ENCODE measurements at places on chromosomes 16 and 17.

- DNase-seq, result no peak
Observed at GRCh38 chr17:81379523-81379942, 15.7 kb upstream of the BAHCC1 start.

GRCh38 chr16:4410335-4411075 lies 5.9 kb downstream of the CORO7 start:
- no peak for DNase-seq

DNA sequence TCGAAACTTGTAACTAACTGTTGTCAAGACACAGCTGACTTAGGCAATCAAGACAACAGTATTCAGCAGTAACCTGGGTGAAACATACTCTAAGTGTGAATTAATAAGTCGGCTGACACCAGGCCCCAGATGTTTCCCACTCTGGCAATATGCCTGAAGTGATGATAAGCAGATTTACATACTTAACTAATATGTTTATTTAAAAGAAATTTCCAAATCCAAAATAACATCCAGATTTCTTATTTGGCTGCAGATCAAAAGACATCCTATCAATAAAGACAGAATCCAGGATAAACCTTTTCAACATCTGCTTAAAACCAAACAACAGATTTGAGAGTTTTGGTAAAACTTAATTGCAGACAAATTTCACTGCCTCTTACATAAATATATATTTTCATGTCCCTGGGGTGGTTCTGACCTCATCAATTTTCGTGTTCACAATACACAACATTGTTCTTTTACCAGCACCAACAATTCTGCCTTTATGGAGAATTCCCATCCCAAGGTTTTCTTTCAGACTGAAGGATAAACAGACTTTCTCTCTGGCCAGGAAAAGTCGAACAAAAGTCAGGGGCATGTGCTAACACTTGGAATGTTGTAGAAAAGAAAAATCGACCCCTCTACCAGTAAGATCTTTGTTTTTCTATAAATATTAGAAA lies 45.1 kb upstream of the TOX3 start:
- no peak for DNase-seq

DNA sequence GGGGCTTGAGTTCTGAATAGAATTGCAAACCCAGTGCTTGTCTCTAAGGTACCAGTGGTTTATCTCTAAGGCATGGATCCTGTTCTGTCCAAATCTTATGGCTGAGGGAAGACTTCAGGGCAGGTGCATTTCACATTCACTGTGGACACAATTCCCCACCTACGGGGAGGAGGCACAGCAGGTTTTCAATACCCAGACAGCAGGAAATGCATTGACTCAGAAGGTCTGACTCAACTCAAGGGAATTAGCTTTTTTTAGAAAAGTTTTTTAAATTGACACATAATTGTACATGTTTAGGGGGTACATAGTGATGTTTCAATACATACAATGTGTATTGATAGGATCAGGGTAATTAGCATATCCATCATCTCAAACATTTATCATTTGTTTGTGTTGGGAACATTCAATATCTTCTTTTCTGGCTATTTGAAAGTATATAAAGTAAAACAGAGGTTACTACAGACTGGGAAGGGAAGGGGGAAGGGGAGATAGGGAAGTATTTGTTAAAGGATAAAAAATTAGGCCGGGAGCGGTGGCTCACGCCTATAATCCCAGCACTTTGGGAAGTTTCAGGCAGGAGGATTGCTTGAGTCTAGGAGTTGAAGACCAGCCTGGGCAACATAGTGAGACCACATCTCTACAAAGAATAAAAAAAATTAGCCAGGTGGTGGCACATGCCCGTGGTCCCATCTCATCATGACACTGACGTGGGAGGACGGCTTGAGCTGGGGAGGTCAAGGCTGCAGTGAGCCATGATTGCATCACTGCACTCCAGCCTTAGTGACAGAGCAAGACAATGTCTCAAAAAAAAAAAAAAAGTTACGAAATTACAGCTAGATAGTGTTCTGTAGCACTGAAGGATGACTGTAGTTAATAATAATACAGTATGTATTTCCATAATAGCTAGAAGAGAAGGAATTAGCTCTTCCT lies 54.9 kb downstream of the RGS9 start:
- no peak for DNase-seq

- peak; percentile 90 for DNase-seq
Observed at GRCh38 chr17:50117202-50118051, 12.5 kb downstream of the SAMD14 start.

DNA sequence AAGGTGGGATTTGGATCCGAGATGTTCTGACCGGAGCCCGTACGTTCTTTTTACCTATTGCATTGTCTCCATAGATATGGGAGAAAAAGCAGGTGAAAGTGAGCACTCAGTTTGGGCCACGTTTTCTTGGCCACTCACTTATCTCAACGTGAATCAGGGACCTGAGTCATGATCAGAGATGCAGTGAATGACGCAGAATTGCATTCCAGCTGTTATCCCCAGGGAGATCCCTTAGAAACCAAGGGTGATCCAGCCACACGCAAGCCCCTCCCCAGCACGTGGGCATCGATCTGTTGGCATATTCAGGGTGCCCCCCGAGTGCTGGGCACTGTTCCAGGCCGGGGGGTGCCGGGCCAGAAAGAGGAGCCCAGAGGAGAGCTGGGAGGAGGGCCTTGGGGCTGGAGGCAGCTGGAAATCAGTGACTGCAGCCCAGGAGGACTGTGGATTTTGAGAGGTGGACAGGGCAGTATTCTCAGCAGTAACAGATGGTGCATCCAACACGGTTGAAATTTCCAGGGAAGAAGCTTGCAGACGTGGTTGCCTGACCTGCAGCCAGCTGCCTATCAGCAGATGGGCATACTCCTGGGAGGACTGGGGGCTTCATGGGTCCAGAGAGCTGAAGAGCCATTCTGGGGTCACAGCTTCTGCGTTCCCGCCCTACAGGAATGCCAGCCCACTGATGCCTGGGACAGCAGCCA lies 87.2 kb upstream of the CACNG5 start:
- DNase-seq, result no peak

DNA sequence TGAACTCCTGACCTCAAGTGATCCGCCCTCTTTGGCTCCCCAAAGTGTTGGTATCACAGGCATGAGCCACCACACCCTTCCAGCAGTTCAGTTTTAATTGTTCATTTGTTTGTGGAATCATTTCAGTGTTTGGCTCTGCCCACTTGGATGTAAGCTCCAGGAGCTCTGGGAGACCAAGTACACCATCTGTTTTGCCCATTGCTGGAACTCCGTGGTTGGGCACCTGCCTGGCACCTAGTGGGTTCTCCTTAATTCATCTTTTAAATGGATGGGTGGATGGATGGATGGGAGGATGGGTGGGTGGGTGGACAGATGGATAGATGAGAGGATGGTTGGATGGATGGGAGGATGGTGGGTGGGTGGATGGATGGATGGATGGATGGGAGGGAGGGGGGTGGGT lies 953 bp upstream of the NECAB2 start:
- no peak for DNase-seq

- DNase-seq, result peak; percentile 18
Observed at GRCh38 chr16:31436221-31437045, 6.2 kb downstream of the ZNF843 start.

GRCh38 chr16:8346294-8346693 lies 244.0 kb downstream of the TMEM114 start:
- peak; percentile 45 for DNase-seq

- DNase-seq, result no peak
Observed at GRCh38 chr16:83238949-83239691, 568.7 kb upstream of the HSBP1 start.

GRCh38 chr16:53502331-53503269 lies at the start of gene AKTIP:
TSS of gene AKTIP (minus strand) at chr16:53503209. CDS start at chr16:53500259, 2,950 bp downstream.
- DNase-seq, result peak; percentile 81
